ENCODE measurements at places on chromosomes 5 and 9. TPM values are rescaled to one million over a fixed set of nuclear protein-coding genes. Genes with fewer than 3 reads are reported as not detected.
A peak's percentile ranks its signal among the peaks of the same experiment; 100 is the strongest.

DNA sequence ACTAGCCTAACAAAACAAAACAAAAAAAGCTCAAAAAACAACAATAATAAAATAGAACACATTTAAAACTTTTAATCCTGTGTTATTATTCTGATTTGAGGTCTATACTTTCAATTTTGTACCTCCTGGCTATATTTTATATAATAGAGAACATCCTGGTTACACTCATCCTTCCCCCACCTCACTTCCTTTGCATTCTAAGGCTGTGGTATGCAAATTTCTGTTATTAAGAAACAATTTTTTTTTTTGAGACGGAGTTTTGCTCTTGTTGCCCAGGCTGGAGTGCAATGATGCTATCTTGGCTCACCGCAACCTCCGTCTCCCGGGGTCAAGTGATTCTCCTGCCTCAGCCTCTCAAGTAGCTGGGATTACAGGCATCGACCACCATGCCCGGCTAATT lies 3.1 kb upstream of the RPL37 start:
- H3K27ac ChIP-seq: no peak overlapping the region
- DNase-seq: no peak
- H3K4me3 ChIP-seq: no peak overlapping the region

DNA sequence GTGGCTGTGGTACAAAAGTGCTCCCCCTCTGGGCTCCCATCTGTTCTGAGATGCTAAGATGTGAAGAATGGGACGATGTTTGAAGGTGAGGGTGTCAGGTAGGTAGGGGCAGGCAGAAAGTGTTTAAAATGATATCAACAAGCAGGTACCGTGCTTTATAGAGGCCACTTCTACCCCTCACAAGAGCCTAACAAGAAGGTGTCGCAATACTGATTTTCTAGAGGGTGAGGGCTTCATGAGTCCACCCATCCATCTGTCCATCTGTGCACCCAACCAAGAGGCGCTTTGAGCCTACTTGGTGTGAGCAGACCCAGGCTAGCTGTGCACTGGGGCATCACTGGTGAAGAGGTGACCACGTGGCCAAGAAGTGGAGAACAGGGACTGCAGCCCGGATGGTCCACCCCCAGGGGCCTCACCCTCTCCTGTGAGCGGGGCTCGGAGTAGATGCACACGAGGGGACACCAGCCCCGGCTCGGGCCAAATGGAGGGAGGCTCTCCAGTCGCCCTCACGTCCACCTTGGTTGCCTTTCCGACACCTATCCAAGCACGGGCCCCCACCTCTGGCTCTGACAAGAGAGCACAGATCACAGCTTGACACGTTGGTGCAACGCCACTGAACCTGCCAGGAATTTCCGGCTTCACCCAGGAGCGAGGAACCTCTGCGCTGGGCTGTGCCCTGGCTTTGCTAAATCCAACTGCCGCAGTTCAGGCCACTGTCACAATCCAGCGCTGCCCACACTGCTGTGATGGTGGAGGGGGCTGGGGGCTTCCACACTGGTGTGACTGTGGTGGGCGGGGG lies 34.5 kb downstream of the CRB2 start:
- no peak overlapping the region for H3K4me3 ChIP-seq
- no peak overlapping the region for H3K27ac ChIP-seq
- peaks cover 2% of the 10 kb centered on the region for H3K27me3 ChIP-seq
- H3K4me1 ChIP-seq: peaks cover 14% of the 10 kb centered on the region

GRCh38 chr5:173646692-173647091 lies 30.2 kb upstream of the BOD1 start:
- DNase-seq: no peak
- H3K27me3 ChIP-seq: no peaks in the 10 kb centered on the region
- H3K4me1 ChIP-seq: peaks cover 31% of the 10 kb centered on the region
- peak overlapping the region; percentile 20 for H3K27ac ChIP-seq
- H3K36me3 ChIP-seq: no peaks in the 10 kb centered on the region

SLC6A19 gene
- total RNA-seq: not detected

ABL1 gene
- total RNA-seq: 97.7 TPM

GRCh38 chr5:37811866-37812265 lies 28.0 kb downstream of the GDNF start:
- no peaks in the 10 kb centered on the region for H3K36me3 ChIP-seq
- H3K4me3 ChIP-seq: no peak overlapping the region
- H3K27me3 ChIP-seq: no peaks in the 10 kb centered on the region
- no peak overlapping the region for H3K27ac ChIP-seq
- peaks cover 5% of the 10 kb centered on the region for H3K4me1 ChIP-seq
- DNase-seq: no peak

DNA sequence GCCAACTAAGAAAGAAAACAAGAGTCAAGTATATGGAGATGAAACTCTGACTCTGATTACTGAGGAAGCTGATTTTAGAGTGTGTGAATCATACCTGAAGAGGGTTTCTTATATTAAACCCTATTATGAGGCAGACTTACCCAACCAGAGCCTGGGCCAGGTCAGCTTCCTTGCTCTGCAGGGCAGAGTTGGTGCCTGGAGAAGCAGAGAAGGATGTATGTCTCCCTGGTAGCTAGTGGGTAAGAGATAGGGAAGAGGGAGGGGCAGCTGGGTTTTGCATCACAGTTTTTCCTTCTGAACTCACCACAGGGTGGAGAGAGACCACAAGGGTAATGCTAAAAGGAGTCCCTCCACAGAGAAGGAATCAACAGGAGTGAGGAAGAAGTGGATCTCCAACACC lies 104.1 kb downstream of the CMYA5 start:
- no peak overlapping the region for H3K4me3 ChIP-seq
- H3K27me3 ChIP-seq: peaks cover 4% of the 10 kb centered on the region
- H3K27ac ChIP-seq: no peak overlapping the region
- no peak for DNase-seq

- no peak for DNase-seq
- no peaks in the 10 kb centered on the region for H3K27me3 ChIP-seq
- no peak overlapping the region for H3K27ac ChIP-seq
- H3K36me3 ChIP-seq: peaks cover 55% of the 10 kb centered on the region
- H3K4me3 ChIP-seq: no peak overlapping the region
- no peaks in the 10 kb centered on the region for H3K4me1 ChIP-seq
These were observed 37.0 kb downstream of the AFF4 start for GRCh38 chr5:132926437-132926836.

GRCh38 chr5:102771435-102771834 lies 16.3 kb downstream of the PAM start:
- H3K27me3 ChIP-seq: no peaks in the 10 kb centered on the region
- no peak for DNase-seq
- H3K4me3 ChIP-seq: no peak overlapping the region
- H3K27ac ChIP-seq: peak overlapping the region; percentile 72
- peaks cover 1% of the 10 kb centered on the region for H3K4me1 ChIP-seq

- DNase-seq: no peak
- H3K4me3 ChIP-seq: no peak overlapping the region
- H3K36me3 ChIP-seq: no peaks in the 10 kb centered on the region
- no peak overlapping the region for H3K27ac ChIP-seq
- H3K27me3 ChIP-seq: no peaks in the 10 kb centered on the region
- H3K4me1 ChIP-seq: peaks cover 20% of the 10 kb centered on the region
These were observed 16.2 kb downstream of the PRKAA1 start for GRCh38 chr5:40781843-40782409.

GRCh38 chr9:70601000-70601951 lies 186.8 kb upstream of the KLF9 start:
- no peaks in the 10 kb centered on the region for H3K36me3 ChIP-seq
- H3K27ac ChIP-seq: peak overlapping the region; percentile 99
- H3K27me3 ChIP-seq: no peaks in the 10 kb centered on the region
- peak; percentile 96 for DNase-seq

LCN1 gene
- not detected for total RNA-seq

ZFP2 gene
- total RNA-seq: 1.7 TPM

CARTPT gene
- not detected for total RNA-seq

GRCh38 chr5:78778538-78778937 lies 130.0 kb upstream of the LHFPL2 start:
- no peak for DNase-seq
- H3K36me3 ChIP-seq: peaks cover 16% of the 10 kb centered on the region
- peak overlapping the region; percentile 73 for H3K27ac ChIP-seq

GRCh38 chr9:84361645-84362044 lies 21.1 kb upstream of the SLC28A3 start:
- H3K27ac ChIP-seq: no peak overlapping the region
- H3K36me3 ChIP-seq: no peaks in the 10 kb centered on the region
- peaks cover 8% of the 10 kb centered on the region for H3K4me1 ChIP-seq
- H3K27me3 ChIP-seq: no peaks in the 10 kb centered on the region

- no peaks in the 10 kb centered on the region for H3K4me1 ChIP-seq
- no peak overlapping the region for H3K27ac ChIP-seq
- peaks cover 2% of the 10 kb centered on the region for H3K27me3 ChIP-seq
These were observed 36.7 kb downstream of the DOCK8 start for GRCh38 chr9:251398-251797.

DNA sequence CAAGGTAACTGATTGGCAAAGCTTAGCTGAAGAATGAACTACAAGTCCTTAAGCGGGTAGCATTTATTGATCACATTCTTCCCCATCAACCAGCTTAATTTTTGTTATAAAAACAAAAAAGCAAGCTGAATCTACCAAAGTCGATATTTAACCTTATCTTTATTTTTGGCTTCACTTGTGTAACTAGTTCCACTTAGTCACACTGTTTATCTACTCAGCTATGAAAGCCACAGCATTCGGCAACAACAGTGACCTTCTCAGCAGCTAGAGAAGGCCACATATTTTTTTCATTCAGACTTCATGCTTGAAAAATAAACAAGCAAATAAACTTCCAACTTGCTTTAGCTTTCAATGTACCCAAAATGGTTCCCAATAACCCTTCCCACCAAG lies 69.4 kb downstream of the KLHL3 start:
- H3K4me3 ChIP-seq: no peak overlapping the region
- no peaks in the 10 kb centered on the region for H3K36me3 ChIP-seq
- H3K27me3 ChIP-seq: no peaks in the 10 kb centered on the region
- no peak for DNase-seq

PCDH12 gene
- total RNA-seq: not detected

DNA sequence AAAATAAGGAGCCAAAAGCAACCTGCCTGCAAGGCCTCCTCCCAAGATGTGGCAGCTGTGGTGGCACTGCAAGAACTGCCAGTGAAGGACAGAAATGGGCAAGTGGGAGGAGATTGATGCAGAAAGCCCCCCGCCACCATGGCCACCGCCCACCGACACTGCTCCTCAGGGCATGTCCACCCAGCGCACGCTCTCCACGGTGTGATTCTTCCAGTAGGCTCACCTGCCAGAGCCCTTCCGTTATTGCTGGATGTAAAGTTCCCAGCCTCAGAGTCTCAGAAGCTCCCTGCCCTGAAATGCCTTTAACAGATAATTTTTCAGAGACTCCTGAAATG lies 155.2 kb upstream of the PHYKPL start:
- DNase-seq: no peak

GRCh38 chr9:14096258-14096922 lies 217.6 kb downstream of the NFIB start:
- DNase-seq: no peak
- no peaks in the 10 kb centered on the region for H3K27me3 ChIP-seq
- H3K4me3 ChIP-seq: peak overlapping the region; percentile 30
- H3K27ac ChIP-seq: peak overlapping the region; percentile 89
- peaks cover 36% of the 10 kb centered on the region for H3K4me1 ChIP-seq

RLN2 gene
- total RNA-seq: not detected

Measured in osteocyte (in vitro differentiated cells).